Activated CD4-positive, alpha-beta T cell treated with anti-CD3 and anti-CD28 coated beads, Interleukin-2, amount 50 U/mL, for 4 hours (primary cell): ENCODE measurements at places on chromosomes 2 and 18.

DNA sequence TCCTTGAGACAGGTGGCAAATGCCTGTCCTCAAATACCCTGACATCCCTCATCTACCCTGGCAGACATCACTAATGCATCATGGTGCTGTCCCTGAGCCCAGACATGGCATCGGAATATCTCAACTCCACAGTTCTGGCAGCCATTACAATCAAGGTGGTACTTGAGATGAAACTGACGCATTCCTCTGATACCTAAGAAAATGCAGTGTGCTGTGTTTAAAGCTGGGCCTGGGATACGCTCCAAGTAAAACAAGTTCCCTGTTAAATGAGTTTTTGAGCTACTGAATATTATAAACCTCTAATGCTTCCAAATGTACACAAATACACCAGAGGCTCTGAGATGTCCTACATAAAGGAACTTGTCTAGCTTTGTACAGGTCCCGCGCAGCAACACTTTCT is 29.8 kb downstream of the POLR1A start:
- no peak for DNase-seq

GRCh38 chr2:129253461-129253812 is 726.0 kb upstream of the RAB6C start:
- no peak for DNase-seq

GRCh38 chr2:233499928-233500327 is 66.7 kb downstream of the USP40 start:
- DNase-seq: no peak

DNA sequence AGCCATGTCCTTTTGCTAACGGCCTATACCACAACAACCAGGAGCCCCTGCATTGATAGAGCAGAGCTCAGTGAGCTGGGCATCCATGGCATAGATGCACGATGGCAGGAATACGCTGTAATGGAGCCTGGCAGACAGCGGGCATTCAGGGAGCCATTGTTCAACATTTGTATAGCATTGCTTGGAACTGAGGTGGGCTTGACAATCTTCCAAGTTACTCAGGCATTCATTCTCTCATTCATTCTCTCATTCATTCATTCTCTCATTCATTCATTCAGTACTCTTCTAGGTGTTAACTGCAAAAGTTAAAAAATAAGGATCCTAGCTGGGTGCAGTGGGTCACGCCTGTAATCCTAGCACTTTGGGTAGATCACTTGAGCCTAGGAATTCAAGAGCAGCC is 62.7 kb downstream of the MYOM1 start:
- no peak for DNase-seq

- no peak for DNase-seq
These were observed 87.3 kb upstream of the TLK1 start for GRCh38 chr2:171247741-171248662.

DNA sequence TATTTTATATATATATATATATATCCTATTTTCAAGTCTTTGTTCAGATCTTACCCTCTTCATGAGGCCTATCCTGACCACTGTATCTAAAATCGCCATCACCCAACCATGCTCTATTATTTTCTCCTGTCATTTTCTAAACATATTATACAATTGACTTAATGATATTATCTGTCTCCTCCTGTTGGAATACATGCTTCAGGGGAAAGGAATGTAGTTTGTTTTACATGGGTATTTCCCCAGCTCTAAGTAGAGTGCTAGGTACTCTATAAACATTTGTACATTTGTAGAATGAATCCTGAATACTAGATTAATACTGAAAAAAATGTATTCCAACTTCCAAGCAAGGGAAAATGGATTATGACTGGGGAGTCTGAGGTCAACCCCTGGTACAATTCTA is 26.2 kb downstream of the TTC21B start:
- no peak for DNase-seq

DNA sequence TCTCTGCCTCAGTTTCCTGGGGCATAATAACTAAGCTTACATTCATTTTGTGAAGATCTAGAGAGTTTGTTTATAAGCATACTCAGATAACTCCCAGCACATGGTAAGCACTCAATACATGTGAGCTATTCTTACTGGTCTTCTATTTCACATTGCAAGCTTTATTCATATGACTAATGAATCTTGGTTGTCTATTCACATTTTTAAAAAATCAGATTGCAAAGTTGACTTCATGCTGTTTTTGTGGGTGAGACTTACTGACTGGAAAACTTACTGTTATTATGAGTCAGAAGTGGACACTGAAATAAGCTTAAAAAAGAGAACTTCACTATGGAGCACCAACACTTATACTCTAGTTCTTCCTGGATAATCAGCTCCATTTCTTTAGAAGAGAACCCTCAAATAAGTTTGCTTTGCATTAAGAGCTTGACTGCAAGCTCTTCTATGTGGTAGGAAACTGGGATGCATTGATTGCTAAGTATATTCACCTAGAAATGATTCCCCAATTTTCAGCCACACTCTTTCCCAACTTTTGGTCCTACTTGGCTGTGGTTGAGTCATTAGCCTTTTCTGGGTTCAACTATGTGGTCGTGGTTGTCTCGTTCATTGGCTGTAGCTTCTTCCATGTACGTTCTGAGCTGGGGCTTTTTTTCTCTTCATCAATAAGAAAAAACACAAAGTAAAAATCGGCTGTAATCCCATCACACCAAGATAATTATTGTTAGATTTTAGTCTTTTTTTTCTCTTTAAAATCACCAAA is 29.5 kb upstream of the RBMS1 start:
- no peak for DNase-seq
